ENCODE measurements at places on chromosomes 3 and 15.

GRCh38 chr3:106529738-106530137 is 660.9 kb upstream of the CBLB start:
- DNase-seq: no peak

- no peak for DNase-seq
Observed at GRCh38 chr3:178768072-178768864, 232.0 kb downstream of the KCNMB2 start.

DNA sequence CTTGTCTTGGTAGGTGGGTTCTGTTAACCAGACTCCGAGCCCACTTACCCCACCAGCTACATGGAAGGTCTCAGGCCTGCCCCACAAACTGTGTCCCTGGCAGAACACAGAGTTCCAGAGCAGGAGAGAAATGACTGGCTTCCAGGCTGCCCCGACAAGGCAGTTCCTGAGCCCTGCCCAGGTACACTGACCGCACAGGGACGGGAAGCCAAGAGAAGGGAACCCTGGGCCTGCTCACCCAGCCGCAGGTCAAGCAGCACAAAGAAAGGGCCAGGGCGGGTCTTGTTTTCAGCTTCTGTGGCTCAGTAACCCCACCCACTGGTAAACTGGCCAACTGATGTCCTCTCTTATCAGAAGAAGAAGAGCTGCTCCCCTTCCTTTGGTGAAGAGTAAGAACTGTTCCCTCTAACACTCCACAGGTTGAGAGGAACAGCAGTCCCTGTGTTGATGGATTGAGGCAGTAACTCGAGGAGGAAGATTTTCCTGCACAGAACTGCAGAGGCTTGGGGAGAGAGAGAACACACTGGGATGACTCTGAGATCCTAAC is 68.4 kb downstream of the CRTC3 start:
- DNase-seq: peak; percentile 10

- no peak for DNase-seq
Observed at GRCh38 chr3:87900061-87900460, 158.7 kb downstream of the CGGBP1 start.

GRCh38 chr3:48232734-48233133 is 8.2 kb upstream of the ZNF589 start:
- DNase-seq: peak; percentile 68

DNA sequence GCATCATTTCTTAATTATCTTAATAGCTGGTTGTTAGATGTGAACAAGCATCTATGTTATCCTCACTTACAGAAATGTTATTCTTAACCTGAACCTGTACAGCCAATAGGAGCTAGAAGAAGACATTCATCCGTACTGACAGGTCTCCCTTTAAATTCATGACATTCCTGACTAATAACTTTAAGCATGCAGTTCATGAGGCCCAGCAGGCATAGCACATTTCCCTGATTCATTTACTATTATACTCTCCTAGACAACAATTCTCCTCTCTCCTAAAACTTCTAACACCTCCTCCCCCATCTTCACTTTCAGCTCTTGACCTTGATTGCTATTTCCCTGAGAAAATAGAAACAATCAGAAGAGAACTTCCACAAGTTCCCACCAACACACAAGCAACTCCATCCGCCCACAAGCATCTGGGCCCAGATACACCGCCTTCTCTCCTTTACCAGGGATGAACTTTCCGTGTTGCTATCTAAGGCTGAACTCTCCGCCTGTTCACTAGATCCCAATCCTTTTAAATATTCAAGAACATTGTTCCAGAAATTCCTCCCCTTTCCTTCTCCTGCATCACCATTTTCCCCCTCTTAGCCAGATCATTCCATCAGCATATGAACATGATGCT is 62.9 kb upstream of the SPRED1 start:
- no peak for DNase-seq

DNA sequence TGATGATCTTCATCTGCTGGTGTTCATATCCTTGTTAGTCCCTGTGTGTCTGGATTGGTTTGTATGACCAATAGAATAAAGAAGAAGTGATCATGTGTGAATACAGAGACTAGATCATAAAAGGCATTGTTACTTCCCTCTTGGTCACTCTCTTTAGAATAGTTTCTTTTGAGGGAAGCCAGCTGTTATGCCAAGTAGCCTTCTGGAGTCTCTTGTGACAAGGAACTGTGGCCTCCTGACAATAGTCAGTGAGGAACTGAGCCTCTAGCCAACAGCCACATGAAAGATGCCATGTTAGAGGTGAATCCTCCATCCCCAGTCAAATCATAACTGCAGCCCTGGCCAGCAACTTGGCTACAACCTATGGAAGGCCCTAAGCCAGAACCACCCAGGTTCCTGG is 63.0 kb upstream of the SMAD3 start:
- no peak for DNase-seq

DNA sequence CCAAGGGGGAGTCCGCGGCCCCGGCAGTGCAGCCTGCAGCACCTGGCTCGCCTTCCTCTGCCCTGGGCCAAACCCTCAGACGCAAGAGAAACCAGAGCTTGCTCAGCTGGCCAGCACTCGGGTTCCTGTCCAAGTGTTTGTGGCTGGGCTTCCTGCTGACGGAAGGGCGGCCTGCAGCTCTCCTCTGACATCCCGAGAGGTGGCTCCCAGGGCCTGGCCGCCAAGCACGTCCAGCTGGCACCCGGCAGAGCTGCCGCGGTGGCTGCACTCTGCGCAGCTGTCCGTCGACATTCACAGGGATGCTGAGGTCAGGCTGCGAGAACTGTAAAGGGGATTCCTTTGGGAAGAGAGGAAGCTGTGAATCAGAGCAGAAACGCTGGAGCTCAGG is 85.6 kb downstream of the CPN2 start:
- no peak for DNase-seq

DNA sequence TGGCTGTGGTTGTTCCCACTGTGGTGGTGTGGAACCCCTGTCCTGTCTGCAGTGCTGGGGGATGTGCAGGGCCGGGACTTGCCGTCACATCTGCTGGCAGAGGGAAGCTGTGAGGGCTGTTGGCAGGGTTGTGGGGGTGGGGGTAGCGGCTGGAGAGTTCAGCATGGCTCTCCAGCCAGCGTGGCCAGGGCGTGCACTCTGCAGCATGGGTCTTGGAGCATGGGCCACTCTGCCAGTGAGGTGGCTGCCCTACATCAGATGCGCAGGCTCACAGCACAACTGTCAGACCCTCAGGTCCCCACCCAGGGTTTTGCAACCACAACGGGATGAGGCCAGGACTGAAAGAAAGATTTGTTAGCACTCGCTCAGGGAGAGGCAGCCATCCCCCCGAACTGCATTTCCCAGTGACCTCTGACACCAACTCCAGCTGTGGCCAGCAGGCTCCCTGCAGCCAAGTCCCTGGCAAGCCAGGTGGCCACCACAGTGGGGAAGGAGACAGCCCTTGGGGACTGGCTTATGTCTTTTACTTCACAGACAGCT is 237.7 kb upstream of the LYSMD4 start:
- DNase-seq: no peak

- no peak for DNase-seq
Observed at GRCh38 chr15:83546512-83546888, 99.4 kb downstream of the SH3GL3 start.

- DNase-seq: no peak
Observed at GRCh38 chr15:66290518-66290917, 2.9 kb upstream of the DIS3L start.

- peak; percentile 52 for DNase-seq
Observed at GRCh38 chr15:70466895-70467529, 296.3 kb downstream of the UACA start.

- no peak for DNase-seq
Observed at GRCh38 chr3:5078151-5078550, 43.9 kb upstream of the ARL8B start.

DNA sequence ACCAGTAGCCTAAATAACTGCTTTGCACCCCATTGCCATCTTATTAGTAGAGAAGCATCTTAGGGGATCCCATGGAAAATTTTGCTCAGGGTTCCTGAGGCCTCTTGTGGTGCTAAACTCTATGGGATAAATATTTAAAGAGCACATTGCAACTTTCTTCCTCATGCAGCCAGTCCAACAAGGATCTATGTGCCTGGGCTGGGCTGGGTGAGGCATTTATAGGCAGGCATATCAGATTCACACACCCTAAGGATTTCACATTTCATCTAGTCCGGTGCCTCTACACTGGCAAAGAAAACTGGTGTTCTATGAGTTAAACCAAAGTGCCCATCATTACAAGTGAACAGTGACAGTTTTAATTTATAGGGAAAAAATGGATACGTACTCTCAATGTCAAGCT is 512.3 kb downstream of the EDEM1 start:
- no peak for DNase-seq

DNA sequence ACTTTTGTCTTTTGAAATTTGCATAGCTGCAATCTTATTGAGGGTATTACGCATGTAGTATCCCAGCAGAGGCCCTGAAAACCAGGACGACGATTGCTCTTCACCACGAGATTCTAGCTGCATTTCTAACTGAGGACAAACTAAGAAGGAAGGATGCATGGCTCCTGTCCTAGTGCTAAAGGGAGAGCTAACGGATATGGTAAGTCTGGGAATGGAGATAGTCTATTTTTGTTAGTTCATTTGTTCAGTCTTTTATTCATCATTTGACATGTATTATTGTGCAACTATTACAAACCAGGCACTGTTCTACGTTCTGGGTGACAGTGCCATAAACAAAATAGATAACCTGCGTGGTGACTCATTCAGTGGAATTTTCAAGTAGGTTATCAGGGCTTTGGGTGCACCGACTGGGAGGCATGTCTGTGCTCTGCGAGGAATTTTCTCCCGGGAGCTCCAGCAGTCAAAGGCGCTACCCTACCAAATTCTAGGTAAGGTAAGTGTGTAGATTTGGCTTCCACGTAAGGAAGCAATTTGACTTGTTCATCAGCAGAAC is 51.9 kb upstream of the ETV5 start:
- no peak for DNase-seq

- DNase-seq: no peak
Observed at GRCh38 chr3:6120786-6121185, 740.1 kb upstream of the GRM7 start.

Measured in stimulated activated naive CD8-positive, alpha-beta T cell treated with anti-CD3 and anti-CD28 coated beads, Interleukin-15, amount 100 ng/mL, for 72 hours (primary cell).